ENCODE measurements at places on chromosomes 5 and 9. TPM values are rescaled to one million over a fixed set of nuclear protein-coding genes. Genes with fewer than 3 reads are reported as not detected.

DNA sequence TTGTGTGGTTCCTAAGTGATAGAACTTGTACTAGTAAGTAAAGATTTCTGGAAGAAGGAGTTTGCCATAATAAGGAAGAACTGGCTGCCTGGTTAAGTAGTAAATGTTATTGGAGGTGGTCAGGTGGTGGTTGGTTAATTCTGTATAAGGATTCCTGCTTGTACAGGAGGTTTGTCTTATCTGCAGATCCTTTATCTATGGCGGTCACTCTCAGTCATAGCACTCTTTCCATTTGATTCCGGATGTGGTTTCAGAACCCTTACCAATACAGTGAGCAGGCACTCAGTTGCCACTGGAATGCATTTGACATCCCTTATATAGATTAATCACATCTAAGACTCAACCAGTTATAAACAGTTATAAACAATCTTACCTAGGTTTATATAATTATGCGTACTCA lies 50.3 kb downstream of the RAD50 start:
- no peak for DNase-seq

DNA sequence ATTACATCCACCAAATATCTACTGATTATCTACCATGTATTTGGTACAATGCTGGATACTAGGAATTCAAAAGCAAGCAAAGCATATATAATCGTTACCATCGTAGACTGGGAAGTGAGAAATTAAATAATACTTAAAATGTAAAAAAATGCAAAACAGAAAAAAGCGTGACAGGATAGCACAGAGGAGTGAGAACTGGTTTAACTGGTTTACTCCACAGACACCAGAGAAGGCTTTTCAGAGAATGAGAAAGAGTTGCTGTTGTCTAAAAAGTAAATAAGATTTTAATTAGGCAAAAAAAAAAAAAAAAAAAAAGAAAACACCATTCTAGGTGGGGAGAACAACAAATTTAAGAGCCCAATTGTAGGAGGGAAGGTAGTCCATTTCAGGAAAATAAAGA lies 657.9 kb upstream of the ST8SIA4 start:
- DNase-seq = no peak

- no peak for DNase-seq
Observed at GRCh38 chr9:132239518-132239917, 77.7 kb downstream of the NTNG2 start.

DNA sequence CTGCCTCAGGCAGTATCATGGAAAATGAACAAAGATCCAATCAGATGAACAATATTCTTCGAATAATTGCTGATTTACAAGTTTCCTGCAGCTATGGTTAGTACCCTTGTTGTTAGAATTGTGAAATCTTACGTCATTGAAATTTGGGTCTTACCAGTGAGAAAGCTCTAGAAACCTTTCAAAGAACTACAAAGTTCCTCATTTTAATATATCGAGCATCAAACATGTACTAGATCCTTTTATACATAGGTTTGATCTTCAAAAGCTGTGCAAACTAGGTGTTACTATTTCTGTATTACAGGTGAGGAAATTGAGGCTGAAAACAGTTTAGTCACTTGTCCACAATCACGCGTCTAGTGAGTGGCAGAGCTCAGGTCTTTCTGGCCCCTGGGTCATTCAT lies 43.7 kb upstream of the ANGPTL2 start:
- DNase-seq = no peak

- no peak for DNase-seq
Observed at GRCh38 chr5:42490831-42491230, 67.6 kb downstream of the GHR start.

- no peak for DNase-seq
Observed at GRCh38 chr5:8560776-8561175, 691.8 kb downstream of the MTRR start.

GRCh38 chr9:18451406-18451805 lies 22.5 kb upstream of the ADAMTSL1 start:
- DNase-seq = no peak

- DNase-seq = no peak
Observed at GRCh38 chr9:71944754-71945375, 33.4 kb downstream of the C9orf85 start.

DNA sequence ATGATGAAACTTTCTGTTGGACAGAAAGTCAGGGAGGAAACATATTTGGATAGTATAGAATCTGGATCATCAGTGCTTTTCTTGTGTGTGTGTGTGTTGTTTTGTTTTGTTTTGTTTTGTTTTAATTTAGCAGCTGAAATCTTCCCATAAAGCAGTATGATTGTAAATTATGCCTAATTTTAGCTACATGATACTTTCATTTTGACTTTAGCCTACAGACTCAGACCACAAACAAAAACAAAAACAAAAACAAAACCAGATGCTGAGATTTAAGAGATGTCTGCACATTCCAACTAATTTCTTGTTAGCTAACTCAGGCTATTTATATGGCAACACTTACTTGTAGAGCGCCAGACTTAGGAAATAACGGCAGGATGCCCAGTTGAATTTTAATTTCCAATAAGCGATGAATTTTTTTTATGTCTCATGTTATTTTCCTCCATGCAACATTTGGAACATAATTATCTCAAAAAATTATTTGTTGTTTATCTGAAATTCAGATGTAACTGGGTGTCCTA lies 119.5 kb upstream of the TRPC7 start:
- DNase-seq = no peak

DNA sequence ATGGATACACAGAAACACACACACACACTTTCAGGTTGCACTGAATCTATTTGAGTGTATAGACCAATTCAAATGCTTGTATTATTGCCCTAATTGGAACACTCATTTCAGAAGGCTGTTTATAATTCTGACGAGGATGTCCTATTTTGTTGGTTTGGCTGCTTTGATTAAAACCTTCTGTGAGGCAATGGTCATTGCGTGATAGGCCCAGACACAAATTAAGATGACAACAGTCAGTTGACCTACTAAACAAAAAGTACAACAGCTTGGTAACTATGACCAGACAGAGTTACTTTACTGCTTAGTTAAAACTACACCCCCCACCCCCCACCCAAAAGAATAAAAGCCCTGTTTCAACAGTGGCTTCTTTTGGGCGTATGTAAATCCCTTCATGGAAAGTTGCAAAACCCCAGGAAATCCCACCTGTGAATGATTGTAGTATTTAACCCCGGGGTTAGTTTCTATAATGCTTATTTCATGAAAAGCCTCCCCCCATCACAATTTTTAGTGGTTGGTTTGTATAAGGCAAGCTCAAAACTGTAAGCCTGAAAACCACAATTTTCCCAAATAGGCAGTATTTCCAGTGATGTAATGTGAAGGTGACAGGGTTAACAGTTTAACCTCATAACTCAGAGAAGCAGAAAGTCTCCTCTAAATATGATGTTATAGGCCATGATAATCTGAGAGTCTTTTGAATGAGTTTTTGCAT lies 340.8 kb downstream of the FGF10 start:
- DNase-seq = no peak

- DNase-seq = no peak
Observed at GRCh38 chr9:116193636-116194035, 40.0 kb downstream of the PAPPA start.

DNA sequence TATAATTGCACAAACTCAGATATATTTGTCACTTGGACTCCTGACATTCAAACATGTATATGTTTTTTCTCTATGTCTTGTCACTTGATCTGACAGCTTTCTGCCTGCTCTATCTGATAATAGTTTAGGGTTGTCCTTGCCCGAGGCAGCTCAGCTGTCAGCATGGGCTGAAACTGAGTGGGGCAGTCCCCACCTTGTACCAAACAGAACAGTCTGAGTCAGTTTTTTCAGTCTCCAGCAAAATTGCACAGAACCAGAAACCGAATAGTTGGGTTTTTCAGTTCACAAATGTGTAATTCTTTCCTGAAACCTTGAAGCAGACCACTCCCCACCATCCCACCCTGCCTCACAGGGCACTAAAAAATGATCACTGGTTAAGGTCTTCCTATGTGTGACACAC lies 9.5 kb upstream of the HAND1 start:
- no peak for DNase-seq

DNA sequence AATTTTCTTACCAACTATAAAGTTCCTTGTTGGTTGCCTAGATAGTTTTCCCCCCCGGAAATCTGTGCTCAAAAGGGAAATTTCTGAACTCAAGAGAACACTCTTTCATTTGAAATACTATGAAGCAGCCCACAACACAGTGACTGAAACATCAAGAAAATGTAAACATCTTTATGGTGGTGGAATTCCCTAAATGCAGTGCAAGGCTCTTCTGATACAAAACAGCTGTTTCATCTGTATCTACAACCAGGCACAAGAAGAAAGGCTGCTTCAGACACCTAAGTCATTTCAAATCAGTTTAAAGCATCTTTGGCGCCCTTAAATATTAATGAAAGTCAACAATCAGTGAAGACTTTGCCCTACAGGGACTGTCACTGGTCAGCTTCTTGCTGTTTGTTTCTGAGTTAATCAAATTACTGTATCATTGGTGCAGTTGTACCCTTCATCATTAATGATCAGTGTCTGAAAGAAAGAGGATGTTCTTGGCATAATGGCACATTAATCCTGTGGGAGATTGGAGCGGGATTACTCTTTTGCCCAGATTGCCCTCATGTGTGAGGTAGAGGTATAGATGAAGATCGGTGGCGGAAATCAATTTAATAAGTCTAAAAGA lies 947.0 kb downstream of the NR2F1-AS1 start:
- DNase-seq = peak; percentile 3

GRCh38 chr9:132126680-132127236 lies 35.1 kb upstream of the NTNG2 start:
- no peak for DNase-seq

GRCh38 chr5:131976414-131977211 lies 31.1 kb upstream of the MEIKIN start:
- peak; percentile 10 for DNase-seq

DNA sequence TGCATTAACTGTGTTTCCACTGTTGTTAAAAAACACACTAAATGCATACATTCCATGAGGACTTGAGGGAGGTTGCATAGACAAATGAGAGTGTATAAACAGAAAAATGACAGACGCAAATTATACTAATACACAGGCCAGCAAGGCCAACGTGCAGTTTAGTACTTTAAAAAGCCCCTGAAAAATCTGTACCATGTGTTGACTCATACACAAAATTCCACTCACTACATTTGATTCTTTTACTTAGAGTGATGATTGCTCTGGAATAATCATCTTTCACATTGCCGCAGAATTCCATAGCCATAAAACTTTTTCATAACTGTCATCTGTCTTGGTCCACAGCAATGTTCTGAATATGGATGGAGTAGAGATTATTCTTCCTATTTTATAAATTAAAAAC lies 215.7 kb downstream of the FAM114A2 start:
- DNase-seq = no peak

- no peak for DNase-seq
Observed at GRCh38 chr5:89147031-89147430, 264.0 kb upstream of the MEF2C start.

DNA sequence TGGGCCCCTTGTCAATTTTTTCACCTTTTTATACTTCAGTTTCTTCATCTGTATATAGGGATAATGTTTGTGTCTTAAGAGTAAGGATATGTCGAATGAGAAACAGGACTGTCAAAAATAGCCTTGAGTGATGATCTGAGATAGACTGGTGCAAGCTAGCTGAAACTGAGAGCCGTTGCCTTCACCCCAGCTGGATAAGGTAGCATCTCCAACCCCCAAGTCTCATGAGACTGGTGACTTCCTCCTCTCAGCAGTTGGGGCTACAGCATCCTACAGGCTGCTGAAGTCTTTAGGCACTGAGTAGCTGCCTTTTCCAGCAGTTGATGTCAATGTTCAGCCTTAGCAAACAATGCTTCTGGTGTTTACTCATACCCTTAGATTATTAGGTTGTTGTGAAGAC lies 330.2 kb downstream of the OSTF1 start:
- no peak for DNase-seq

DNA sequence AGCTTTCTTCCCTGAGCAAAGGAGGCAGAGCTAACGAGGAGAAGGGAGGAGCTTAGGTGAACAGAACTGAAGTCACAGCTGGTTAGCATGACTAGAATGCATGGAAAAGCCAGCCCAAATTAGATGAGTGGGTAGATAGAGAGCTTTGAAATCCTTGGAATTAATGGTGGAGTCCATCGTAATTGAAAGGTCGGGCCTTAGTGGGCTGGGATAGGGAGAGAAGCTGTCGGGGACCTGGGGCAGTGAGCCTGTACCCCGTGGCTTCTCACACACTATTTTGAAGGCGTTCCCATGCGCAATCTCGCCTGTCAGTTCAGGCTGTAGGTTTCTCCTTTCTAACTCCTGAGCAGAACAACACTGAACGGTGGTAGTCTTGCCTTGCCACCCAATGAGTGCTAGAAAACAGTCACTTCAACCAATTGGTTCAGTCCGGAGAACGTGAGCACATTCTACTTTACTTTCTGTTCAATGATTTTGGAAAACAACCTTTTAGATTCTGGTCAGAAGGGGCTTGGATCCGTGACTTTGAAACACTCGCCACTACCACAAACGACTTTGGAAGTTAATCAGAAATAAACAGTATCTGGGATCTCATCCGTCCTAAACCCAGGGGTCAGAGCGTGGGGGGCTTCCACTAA lies 655 bp upstream of the RAI14 start:
- DNase-seq = peak; percentile 89

- no peak for DNase-seq
Observed at GRCh38 chr9:99411479-99412115, 189.5 kb downstream of the SEC61B start.

GRCh38 chr5:90685425-90686022 lies 126.9 kb downstream of the ADGRV1 start:
- DNase-seq = no peak

GRCh38 chr9:111961009-111961408 lies 64.4 kb downstream of the UGCG start:
- DNase-seq = no peak

DNA sequence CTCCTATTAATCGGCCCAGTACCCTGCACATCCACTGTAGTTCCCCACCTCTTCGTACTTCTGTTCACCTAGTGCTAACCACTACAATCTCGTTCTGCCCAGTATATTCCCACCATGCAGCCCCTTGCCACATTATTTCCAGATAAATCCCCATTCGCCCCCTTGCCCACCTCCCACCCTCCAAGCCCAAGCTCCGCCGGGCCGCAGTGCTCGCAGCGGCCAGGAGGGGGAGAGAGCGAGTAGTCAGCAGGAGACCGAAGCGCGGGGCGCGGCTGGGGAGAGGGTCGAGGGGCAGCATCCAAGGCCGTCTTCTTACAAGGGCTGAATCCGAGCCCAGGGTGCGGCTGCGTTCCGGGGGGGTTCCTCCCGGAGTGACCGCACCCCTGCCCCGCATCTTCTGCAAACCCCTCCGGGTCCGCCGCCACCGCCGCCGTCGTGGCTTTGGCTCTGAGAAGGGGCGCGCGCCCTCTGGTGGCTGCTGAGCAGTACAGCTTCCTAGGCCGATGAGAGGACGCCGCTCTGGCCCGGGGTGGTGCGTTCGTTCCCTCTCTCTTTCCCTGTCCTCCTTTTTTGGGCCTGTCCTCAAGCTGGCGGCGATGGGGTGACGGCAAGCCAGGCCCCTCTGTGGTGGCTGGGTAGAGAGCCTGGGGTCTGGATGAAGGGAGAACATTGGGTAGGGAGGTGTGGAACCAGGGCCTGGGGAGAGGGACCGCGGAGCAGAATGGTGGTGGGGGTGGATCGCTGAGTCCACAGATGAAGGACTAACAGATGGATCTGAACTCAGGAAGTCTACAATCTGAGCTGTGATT lies 30.0 kb upstream of the PSD2 start:
- DNase-seq = peak; percentile 77

TXNDC8 gene
- total RNA-seq = not detected

ZNF300 gene
- total RNA-seq = 0.87 TPM

FLT4 gene
- 9.5 TPM for total RNA-seq

RGS7BP gene
- 49.2 TPM for total RNA-seq

NIPSNAP3A gene
- 4.5 TPM for total RNA-seq

EIF4E1B gene
- total RNA-seq = not detected

TAS2R1 gene
- not detected for total RNA-seq

OR1Q1 gene
- total RNA-seq = not detected

PLAC8L1 gene
- not detected for total RNA-seq
